GM10248 (cell line): ENCODE measurements at places on chromosomes 5 and 9.

- no peak for DNase-seq
These were observed at the start of gene HSD17B3 for GRCh38 chr9:96302021-96302420. Gene HSD17B3, minus strand, starts transcription at chr9:96302176. Its CDS starts 72 bp downstream, at chr9:96302104.

- no peak for DNase-seq
These were observed 70.6 kb downstream of the RXRA start for GRCh38 chr9:134396825-134397224.

DNA sequence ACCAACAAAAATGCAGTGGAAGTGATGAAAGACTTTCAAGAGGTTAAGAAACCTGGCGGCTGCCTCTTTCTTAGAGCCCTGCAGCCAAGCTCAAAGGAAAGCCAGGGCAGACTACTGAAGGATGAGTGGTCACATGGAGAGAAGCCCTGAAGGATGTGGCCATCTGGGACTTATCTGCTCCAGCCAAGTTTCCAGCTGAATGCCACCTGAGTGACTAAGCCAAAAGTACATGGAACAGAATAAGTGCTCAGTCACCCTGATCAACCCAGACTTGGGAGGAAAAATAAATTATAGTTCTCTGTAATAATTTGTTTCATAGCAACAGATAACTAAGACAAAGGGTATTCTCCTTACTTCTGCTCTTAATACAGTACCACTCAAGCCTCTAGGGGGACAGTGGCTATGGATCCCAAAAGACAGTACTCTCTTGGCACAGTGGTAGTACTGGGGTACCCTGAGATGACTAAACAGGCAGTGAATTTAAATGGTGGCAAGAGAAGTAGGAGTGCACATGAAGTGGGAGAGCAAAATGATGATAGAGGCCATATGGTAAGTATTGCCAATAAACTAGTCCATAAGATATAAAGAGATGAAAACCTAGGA is 182.3 kb downstream of the ELAVL2 start:
- DNase-seq: no peak

DNA sequence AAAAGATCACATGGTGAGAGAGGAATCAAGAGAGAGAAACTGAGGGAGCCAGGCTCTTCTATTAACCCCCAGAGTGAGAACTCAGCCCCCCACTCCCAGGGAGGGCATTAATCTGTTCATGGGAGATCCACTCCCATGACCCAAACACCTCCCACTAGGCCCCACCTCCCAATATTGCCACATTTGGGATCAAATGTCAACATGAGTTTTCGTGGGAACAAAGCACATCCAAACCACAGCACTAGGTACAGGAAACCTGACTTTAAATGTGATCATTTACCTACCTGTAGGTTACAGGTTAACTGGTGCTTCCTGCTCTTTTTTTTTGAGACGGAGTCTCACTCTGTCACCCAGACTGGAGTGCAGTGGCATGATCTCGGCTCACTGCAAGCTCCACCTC is 16.9 kb downstream of the NNT start:
- DNase-seq: no peak

GRCh38 chr5:122774519-122774860 is 390 bp upstream of the SNX2 start:
- no peak for DNase-seq

GRCh38 chr9:133282464-133283238 is 7.7 kb upstream of the ABO start:
- DNase-seq: no peak

GRCh38 chr9:129236441-129237145 is 58.5 kb upstream of the IER5L start:
- no peak for DNase-seq

DNA sequence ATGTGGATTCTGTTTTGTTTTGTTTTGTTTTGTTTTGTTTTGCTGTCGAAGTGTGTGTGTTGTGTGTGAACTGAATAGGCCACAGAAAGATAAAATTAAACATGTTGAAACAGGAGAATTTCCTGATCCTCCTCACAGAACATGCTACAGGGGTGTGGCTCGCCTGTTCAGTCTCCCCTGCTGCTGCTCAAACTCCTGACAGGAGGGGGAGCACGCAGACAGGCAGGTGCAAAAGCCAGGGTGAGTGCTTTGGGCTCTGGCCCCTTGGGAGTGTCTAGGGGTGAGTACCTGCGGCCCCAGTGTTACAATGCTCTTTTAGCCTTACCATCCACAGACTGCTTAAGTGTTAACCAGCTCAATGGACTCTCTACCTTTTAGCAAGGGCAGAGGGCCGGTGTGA is 473.5 kb downstream of the MAT2B start:
- DNase-seq: no peak

DNA sequence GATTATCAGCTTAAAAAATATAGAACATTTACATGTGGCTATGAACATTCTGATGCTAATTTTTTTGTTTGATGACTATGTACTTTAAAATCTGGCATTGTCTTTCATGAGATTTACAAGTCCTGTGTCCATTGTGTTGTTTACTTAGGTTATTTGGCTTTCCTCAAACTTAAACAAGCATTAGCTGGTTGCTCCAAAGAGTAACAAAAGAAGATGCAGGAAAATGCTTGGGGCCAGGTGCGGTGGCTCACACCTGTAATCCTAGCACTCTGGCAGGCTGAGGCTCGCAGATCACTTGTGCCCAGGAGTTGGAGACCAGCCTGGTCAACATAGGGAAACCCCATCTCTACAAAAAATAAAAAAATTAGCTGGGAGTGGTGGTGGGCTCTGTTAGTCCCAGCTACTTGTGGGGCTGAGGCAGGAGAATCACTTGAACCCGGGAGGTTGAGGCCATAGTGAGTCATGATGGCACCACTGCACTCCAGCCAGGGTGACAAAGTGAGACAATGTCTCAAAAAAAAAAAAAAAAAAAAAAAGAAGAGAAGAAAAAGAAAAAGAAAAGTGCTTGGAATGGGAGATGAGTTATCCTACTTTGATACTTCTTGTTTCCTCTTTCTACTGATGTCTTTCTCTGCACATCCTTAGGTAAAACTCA is 39.7 kb downstream of the PAM start:
- DNase-seq: no peak

GRCh38 chr9:34989946-34990635 is 546 bp downstream of the DNAJB5 start:
- DNase-seq: peak; percentile 56

GRCh38 chr5:113447498-113448050 is 12.8 kb upstream of the TSSK1B start:
- DNase-seq: no peak

- DNase-seq: no peak
These were observed 181.5 kb upstream of the PIK3R1 start for GRCh38 chr5:68033961-68034571.

- no peak for DNase-seq
These were observed 278.7 kb upstream of the TYRP1 start for GRCh38 chr9:12414514-12414913.

GRCh38 chr9:131097948-131098278 is 1.6 kb downstream of the AIF1L start:
- no peak for DNase-seq

DNA sequence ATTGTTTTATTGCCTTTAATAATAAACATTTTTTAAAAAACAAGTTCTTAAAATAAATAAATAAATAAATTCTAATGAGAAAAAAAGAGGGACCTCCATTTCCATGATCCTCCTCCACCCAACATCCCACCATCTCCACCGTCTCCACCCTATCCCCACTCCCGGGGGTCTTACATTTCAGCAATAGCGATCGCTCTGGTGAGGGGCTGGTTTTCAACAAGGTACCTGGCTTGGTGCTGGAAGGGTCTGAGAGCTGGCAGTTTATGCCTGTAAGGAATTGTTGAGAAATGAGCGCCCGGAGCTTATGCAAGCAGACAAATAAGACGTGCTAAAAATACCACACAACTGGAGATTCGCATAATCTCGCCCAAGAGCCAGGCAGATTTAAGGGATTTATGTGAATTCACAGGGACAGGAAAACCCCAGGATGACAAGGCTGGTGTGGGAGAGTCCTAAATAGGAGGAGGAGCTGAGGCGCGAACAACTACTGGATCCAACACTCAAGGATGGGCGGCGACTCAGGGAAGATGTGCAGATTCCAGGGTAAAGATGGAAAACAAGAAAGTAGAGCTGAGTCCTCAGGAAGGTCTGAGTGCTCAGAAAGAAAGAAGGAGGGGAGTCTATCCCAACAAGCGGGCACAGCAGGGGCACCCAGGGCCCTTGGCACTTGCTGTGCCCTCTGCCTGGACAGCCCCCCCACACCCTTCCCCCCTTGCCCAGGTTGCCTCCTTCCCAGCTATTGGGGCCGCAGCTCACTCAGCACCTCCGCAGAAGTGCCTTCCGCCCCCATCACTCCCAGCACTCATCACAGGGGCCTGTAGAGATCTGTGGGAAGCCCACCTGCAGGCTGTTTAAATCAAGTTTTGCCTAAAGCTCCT is 27.0 kb downstream of the TRIM14 start:
- no peak for DNase-seq

GRCh38 chr5:172175263-172175719 is 12.7 kb downstream of the STK10 start:
- DNase-seq: peak; percentile 80

DNA sequence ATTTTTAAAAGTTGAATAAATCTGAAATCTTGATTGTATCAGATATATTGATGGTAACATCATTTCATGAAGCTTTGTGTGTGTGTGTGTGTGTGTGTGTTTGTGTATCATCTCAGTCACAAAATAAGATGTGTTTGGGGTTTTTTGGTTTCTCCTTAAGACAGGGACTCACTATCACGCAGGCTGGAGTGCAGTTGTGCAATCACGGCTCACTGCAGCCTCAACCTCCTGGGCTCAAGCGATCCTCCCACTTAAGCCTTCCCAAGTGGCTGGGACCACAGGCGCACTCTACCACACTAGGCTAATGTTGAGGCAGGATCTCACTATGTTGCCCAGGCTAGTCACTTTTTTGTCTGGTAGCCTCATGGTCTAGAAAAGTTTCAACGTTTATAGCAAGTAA is 83.4 kb upstream of the DMRT1 start:
- DNase-seq: no peak

- DNase-seq: no peak
These were observed 44.8 kb downstream of the SNCAIP start for GRCh38 chr5:122356855-122357254.

GRCh38 chr5:170389550-170389892 is 354 bp upstream of the KCNMB1 start:
- DNase-seq: no peak

- no peak for DNase-seq
These were observed 15.1 kb upstream of the ACSL6 start for GRCh38 chr5:132026516-132027008.

DNA sequence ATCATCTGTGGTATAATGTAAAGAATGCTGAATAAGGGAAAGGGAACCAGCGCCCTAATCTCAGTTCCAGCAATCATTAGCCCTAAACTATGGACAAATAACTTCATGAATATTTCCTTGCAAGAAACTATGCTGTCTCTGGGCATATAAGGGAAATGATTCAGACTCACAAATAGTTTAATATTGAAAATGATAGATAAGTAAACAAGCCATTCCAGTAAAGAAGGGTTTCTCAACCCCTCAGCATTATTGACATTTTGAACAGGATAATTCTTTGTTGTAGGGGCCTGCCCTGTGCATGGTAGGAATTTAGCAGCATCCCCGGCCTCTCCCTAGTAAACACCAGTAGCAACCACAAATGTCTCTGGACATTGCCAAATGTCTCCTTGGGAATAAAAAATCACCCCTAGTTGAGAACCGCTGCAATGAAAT is 23.8 kb downstream of the C5 start:
- no peak for DNase-seq

- DNase-seq: no peak
These were observed 106.9 kb upstream of the ST8SIA4 start for GRCh38 chr5:101009758-101010519.

GRCh38 chr9:137161558-137162486 is 8.0 kb downstream of the LRRC26 start:
- DNase-seq: no peak

DNA sequence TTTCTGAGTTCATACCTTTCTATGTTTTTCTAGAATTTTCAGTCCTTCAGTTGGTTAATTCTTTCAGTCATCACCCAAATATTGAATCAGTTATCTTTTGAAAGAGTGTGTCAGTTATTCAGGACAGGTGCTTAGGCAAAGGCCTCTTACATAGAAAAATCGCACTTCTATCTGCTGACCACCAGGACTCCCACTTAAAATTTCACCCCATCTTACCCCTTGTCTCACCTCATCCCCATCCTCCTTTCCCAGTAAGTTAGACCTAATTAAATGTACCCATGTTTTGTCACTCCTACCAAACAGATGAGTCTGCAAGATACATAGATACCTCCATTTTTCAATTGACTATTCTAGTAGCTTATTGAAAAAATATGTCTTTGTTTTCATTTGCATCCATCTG is 159.9 kb upstream of the PIK3R1 start:
- DNase-seq: no peak

GRCh38 chr5:139884144-139884543 is 88.5 kb downstream of the PSD2 start:
- DNase-seq: no peak

GRCh38 chr5:122721127-122721526 is 53.8 kb upstream of the SNX2 start:
- DNase-seq: no peak

DNA sequence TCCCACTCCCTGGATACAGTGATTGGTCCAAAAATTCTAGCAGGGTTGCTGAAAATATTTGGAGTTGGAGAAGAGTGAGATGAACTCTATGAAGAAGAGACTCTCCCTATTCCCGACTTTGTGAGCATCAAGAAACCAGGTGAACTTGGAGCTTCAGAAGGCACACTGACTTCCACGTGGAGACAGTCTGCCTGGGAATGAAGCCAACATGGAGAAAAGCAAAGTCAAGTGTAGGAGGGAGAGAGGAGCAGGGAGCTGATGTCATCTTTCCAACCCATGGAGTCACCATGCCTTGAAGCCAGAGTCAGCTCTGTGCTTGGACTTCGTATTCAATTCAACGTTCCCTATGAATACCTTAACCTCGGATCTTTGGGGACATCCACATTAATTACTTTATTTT is 125.1 kb downstream of the NPR3 start:
- no peak for DNase-seq

DNA sequence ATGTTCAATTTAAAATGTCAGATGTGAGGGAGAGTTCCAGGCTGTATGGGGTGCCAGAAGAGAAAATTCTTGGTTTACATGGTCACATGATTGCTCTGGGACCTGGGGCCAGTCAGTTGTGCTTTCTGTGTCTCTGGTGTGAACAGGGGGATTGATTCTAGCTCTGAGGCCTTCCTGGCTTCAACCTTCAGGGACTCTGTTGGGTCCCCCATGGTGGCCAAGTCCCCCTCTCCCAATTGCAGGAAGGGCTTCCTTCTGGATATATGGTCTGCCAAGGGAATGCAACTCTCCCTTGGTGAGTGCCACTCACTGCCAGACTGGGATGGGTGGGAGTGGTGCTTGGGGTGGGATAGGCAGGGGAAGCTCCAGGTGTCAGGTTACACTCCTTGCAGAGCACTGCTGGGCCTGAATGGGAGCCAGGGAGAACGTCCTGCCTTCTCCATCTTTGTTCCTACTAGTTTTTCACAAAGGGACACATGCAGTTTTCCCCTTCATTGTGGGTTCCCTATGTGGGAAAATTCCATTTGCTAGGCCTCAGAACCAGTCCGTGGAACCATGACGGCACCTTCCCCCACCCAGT is 153.2 kb downstream of the MELK start:
- no peak for DNase-seq

- DNase-seq: no peak
These were observed 41.7 kb upstream of the MATR3 start for GRCh38 chr5:139251695-139252288.
